ENCODE measurements at places on chromosomes 13 and 19.

DNA sequence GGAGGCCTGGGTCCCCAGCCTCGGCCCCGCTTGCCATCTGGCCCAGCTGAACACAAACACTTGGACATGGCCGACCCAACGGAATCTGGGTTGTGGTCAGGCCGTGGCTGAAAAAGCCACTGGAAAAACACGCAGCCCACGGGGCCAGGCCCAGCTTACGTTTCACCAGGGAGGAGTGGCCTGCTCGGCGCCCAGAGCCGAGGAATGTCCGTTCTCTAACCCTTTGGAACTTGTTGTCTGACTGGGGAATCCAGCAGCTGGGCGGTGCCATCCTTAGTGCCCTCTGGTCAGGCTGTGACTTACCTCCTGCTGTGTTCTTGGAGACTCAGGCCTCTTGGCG, 13.8 kb downstream of the CILP2 start:
- DNase-seq: no peak

- no peak for DNase-seq
These were observed 215.7 kb downstream of the ATP8A2 start for GRCh38 chr13:25587326-25587980.

- no peak for DNase-seq
These were observed 30.2 kb upstream of the TFDP1 start for GRCh38 chr13:113554333-113554700.

- no peak for DNase-seq
These were observed 72.0 kb downstream of the ALOX5AP start for GRCh38 chr13:30807392-30807791.

DNA sequence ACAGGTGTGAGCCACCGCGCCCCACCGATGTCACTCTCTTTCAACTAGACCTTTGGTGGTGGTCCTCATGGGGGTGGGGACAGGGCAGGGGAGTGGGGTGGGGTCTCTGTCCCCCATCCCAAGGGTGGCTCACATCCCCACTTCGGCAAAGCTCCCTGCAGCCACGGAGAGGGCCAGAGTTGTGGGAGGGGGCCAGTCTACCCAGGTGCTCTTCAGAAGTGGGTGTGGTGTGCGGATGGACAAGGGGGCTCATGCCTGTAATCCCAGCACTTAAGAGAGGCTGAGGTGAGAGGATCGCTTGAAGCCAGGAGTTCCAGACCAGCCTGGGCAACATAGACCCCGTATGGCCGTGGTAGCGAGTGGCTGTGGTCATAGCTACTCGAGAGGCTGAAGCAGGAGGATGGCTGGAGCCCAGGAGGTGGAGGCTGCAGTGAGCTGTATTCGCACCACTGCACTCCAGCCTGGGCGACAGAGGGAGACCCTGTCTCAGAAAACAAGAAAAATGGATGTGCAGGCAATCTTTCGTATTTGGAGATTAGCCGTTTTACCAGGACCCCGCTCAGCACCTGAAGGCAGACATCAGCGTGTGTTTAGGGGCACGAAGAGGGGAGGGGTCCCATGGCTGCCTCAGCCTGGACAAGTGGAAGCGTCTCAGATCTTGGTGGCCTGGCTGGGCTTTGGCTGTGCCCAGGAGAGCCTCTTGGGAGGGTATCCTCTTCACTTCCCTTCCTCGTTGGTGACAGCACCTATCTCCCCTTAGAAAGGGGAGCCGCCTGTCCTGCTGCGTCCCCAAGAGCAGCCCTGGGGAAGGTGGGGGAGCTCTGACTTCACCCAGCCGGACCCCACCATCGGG, 846 bp downstream of the TGFBR3L start:
- DNase-seq: no peak

DNA sequence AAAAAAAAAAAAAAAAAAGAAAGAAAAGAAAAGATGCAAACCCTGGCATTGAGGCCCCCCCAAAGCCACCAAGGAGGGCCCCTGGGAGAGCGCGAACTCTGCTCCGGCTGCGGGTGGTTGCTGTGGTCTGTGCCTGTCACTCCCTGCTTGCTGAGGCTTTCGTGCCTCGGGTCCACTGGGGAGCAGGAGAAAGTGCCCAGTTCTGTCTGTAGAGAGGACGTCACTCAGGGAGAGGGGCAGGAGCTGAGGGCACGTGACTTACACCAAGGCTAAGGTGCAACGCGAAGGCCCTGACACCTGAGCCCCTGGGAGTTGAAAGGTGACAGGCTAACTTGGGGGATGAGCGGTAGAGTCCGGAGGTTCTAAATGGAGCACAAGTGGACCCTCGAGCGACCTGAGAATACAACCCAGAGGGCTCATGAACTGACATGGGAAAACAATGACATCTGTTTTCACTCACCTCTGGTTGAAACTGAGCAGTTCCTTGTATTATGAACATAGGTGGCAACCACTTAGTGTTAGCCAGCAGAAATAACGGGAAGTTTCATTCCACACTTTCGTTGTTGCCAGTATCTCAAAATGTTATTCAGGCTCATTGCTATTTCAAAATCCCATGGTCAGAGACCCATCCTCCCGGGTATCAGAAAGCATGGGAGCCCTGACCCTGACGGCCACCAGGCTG, 69.2 kb upstream of the TM9SF2 start:
- peak; percentile 48 for DNase-seq

DNA sequence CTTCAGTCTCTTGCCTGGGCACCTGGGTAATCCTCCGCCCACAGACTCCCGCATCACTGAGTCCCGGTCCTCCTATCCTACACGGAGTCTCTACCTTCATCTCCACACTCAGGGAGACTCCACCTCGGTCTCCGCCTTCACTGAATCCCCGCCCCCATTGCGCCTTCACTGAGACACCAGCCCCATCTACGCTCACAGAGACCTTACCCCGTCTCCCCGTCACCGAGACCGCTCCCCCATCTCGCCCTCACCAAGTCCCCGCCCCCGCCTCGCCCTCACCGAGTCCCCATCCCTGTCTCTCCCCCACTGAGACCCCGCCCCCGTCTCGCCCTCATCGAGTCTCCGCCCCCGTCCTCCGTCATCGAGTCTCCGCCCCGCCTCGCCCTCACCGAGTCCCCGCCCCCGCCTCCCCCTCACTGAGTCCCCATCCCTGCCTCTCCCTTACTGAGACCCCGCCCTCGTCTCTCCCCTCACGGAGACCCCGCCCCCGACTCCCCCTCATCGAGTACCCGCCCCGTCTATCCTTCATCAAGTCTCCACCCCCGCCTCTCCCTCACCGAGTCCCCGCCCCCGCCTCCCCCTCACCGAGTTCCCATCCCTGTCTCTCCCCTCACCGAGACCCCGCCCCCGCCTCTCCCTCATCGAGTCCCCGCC, 23.1 kb upstream of the ZNF846 start:
- DNase-seq: peak; percentile 93

GRCh38 chr19:3383121-3383722, 16.8 kb downstream of the NFIC start:
- DNase-seq: no peak

DNA sequence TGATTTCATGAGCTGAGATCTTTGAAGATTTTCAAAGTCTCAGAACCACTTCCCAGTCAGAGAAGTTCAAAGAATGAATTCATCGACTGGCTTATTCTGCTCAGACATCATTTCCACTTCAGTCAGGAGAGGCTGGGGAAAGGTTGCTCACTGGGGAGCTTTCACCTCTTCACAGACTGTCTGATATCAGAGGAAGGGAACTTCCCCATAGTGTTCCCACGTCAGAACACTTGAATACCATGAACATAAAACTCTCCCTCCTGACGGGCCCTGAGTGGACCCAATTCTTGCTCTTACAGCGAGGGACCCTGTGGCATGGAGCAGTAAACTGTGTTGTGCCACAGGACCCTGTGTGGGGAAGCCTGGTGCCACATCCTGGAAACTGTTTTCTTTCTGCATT, 492.6 kb downstream of the COG6 start:
- DNase-seq: no peak

- no peak for DNase-seq
These were observed 20.7 kb downstream of the NAXD start for GRCh38 chr13:110636053-110636475.

DNA sequence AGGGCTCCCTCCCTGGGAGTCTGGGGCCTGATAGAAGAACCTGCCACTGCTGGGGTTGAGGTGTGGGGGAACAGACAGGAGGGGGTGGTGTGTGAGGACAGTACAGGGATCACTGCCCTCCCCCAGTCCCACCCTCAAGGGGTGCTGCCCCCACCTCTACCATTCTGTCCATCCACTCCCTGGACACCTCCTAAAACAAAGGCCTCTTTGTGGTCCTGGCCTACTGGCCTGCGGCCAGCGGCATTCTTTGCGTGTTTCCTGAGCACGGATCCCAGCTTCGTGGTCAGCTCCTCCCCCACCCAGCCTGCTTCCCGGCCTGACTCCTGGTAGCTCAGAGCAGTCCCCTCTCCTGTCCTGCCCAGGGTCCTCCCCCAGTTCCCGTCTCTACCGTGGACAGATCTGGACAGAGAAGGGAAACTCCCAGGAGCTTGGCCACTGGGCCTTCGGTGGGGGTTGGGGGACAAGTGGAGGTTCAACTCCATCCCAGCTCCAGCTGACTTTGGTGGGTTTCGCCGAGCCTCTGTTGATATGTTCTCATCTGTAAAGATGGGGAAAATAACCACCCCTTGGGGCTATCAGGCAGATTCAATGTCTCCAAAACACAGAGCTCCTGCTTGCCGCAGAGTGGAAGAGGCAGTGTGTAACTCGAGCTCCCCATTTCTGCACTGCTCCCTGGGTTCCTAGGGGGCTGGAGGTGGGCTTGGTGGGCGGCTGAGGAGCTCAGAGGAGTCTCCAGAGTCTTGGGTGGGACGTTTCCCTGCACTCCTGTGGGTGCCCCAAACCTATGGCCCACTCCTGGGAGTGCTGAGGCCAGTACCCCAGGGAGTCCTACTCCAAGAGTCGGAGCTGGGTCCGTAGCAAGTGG, 48.7 kb downstream of the LYL1 start:
- no peak for DNase-seq

DNA sequence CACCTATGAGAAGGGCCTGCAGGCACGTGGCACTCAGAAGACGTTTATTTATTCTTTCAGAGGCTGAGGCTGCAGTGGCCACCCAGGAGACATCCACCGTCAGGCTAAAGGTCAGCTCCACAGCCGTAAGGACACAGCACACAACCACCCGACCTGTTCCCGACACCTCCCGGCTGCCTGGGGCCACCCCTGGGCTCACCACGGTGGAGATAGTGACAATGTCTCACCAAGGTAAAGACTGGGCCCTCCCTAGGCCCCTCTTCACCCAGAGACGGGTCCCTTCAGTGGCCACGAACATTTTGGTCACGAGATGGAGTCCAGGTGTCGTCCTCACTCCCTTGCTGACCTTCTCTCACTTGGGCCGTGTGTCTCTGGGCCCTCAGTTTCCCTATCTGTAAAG, 32.5 kb downstream of the SPC24 start:
- DNase-seq: no peak

- no peak for DNase-seq
These were observed 194.7 kb downstream of the B3GLCT start for GRCh38 chr13:31394506-31394905.

- DNase-seq: no peak
These were observed 122.6 kb downstream of the TNFRSF19 start for GRCh38 chr13:23692816-23693215.

DNA sequence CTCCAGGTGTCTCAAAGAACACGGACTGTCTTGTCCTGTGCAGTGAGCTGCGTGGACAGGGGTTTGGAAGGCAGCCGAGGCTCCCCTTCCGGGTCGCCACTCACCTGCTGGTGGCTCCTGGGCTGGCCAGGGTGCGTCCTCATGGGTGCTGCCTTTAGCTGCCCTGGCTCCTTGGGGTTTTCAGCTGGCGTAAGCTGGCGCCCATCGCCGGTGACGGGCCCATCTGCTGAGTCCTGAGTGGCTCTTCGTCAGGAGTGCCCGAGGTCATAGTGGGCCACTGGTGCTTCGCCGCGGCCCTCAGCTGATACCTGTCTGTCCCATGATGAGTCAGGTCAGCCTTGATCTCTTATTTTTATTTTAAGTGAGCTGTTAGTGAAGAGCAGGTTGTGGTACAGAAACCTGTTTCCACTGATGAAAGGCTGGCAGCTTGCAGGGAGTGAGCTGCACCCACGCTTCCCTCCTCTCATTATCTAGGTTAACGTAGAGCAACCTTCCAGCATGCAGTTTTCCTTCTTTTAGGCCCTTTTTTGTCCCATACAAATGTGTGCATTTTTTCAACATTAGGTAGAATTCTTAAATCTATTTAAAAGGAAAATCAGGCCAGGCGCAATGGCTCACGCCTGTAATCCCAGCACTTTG, 18.4 kb downstream of the EPN1 start:
- DNase-seq: no peak

GRCh38 chr19:1630012-1630411, 22.4 kb downstream of the TCF3 start:
- DNase-seq: no peak

GRCh38 chr13:59352600-59352999, 811.1 kb downstream of the DIAPH3 start:
- DNase-seq: no peak

DNA sequence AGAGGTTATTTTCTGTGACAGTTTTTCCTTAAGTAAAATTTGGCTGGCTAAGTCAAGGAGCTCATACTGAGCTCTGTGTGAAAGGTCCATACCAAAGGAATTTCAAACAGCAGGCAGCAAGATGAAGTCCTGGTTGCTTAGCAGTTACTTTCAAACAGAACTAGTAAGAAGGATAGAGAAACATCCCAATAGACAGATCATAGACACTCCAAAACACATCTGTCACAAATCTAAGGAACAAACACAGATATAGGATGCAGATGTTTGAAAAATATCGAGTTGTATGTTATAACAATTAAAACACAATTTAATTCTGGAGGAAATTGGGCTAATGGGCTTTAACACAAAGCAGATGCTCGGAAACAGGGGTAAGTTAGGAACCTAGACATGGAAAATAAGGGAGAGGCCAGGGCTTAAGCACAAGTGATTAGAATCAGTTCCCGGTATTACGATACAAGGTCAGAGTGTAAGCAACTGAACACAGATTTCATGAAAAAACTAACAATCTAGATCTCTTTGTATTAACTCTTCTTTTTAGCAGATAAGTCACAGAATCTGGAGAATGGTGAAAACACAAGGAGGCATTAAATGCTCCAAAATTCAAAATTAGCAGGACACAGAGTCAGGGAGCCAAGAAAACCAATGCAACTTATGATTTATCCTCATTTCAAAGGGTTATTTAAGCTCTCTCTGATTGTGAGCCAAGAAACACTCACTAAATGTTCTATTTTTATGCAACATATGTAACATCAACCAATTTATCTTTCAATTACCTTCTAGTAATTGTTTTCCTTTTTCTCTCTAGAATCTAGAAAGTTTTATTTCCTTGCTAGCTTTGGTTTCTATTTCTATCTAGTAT, 1992.9 kb upstream of the PCDH20 start:
- DNase-seq: no peak

DNA sequence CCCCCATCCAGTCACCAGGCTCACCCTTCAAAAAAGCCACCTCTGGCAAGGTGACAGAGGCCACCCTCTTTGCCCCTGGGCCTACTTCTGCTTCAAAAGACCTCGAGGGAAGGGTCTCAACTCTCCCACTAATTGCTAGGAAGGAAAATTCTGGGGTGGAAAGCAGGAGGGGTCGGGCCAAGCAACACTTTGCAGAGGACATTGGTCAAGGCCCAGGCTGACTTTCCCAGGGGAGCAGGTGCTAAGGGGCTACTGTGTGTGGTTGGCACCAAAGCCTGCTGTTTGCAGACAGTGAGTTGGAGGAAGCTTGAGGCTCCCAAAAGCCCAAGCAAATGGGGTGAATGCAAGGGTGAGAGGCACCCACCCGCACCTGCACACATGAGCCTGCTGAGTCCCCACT, 28.6 kb upstream of the VSTM2B start:
- DNase-seq: no peak

GRCh38 chr19:14830702-14831101, 4.3 kb downstream of the OR7A5 start:
- no peak for DNase-seq

- no peak for DNase-seq
These were observed 196.6 kb downstream of the NALCN start for GRCh38 chr13:101219609-101220265.
